ENCODE measurements at places on chromosomes 1 and 21.
A peak's percentile ranks its signal among the peaks of the same experiment; 100 is the strongest.

DNA sequence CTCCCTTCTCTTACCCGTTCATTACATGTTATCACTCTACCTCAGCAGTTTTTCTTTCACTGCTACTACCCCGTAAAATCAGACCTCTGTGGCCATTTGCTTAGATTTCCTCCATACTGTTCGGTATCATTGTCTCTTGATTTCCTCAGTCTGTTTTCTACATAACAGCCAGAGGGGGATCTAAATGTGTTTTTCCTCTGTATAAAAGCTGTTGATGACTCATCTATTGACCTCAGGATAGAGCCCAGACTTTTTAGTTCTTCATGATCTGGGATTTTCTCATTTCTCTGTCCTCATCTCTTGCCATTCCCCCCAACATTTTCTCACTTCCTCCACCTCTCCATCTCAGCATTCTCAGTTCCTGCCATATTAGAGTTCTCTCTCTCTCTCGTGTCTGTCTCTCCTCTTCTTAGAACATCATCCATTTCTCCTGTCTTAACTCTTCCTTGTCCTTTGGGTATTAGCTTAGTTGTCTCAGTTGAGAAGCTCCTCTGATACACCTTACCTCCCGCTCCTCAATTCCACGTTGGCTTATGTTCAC lies 10.5 kb downstream of the OTUD3 start:
- no peak for DNase-seq

- no peak for DNase-seq
Observed at GRCh38 chr1:159261721-159262494, 40.2 kb upstream of the FCER1A start.

- DNase-seq: peak; percentile 19
Observed at GRCh38 chr1:160834945-160835565, 27.6 kb downstream of the CD244 start.

- DNase-seq: no peak
Observed at GRCh38 chr1:171515299-171515698, 30.0 kb downstream of the PRRC2C start.

DNA sequence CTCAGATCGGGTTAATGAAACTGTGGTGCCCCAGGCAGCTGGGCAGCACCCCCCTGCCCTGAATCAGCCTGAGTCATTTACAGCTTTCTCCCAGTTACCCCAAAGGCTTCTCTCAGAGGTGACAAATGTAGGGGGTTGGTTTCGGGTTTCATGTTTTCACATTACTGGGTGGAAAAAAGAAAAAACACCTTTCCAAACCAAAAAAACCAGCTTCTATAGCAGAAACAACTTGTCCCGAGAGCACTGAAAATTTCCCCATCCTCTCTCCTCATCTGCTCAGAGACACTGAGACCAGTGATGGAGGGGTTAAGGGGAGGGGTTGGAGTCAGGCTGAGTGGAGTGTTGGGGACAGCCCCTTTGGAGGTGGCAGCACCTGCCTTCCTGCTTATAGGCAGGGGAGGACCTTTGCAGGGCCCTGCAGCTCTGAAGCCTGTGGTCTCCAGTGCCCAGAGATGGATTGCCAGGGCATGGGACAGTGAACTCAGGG lies 15.6 kb downstream of the UTP11 start:
- peak; percentile 27 for DNase-seq

DNA sequence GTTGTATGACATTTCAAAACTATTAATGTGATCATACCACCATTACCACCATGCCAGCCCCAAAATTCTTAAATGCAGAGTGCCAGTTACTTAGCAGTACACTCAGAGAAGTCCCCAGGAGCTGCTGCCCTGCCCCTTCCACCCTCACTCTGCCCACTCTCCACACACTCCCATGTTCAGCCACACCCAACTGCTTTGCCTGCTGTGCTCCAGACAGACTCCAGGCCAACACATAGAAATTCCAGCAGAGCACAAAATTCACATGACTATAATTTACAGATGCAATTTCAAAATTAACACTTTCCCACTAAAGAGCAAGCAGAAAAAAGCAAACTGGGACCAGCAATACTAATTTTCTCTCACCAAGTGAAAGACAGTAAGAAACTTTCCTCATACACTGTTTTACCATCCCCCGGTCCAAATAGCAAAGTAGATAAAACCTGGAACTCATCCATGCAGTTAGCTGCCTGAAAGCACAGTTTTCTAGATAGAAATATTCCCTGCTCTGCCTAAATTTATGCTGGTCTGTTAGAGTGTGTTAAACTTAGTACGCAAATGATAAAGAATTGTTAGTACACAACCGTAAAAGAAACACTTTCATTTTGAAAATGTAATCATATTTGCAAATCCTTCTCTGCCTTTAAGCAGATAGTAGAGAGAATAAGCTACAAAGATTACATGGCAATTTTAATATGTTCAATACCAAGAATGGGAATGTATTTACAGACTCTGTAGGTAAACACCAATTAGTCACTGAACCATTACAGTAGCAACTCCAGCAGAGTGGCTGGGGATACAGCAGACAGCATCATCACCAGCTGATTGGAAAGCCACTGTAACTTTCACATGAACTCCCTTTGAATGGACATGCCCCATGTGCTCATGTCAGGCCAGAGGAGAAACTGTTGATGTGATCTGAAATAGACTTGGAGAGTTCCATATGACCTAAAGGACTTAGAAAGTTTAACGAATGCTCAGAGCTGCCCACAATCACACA lies 176.5 kb downstream of the VAV3 start:
- no peak for DNase-seq

GRCh38 chr1:109824349-109825115 lies 60.8 kb upstream of the EPS8L3 start:
- no peak for DNase-seq

DNA sequence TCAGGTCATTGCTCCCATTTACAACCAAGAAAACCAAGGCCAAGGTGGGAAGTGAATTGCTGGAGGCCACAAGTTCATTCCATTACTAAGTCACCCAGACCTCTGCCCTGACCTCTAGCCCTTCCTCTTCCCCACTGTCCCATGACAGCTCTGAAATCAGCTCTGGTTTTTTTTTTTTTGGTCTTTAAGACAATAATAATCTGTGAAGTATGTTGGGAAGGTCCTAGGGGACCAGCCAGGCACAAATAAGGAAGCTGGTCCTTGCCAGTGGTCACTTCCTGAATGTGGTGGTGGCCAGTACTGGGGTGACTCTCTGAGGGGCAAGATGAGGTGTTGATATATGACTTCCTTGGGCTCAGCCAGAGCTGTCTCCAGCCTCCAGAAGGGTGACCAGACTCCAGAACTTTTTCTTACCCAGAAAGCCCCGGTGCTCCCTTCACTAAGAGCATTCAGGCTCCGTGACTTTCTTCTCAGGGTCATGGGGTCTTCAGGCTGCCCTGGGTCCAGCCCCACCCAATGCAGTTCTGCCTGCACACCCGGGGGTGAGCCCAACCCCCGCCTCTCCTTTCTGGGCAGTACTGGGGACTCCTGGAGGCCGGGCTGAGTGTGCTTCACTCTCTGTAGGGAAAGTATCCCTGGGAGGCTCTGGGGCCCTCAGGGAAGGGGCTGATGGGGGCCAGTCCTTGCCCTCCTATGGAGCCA lies 159.6 kb downstream of the PTPRU start:
- DNase-seq: no peak

- no peak for DNase-seq
Observed at GRCh38 chr1:67937651-67938050, 104.4 kb upstream of the GNG12 start.

- no peak for DNase-seq
Observed at GRCh38 chr1:170153417-170153816, 7.7 kb downstream of the NTMT2 start.

- DNase-seq: peak; percentile 97
Observed at GRCh38 chr1:109397581-109398342, at the start of gene SORT1. Gene SORT1 (minus strand): TSS chr1:109397918. CDS start chr1:109397892, 26 bp downstream.

DNA sequence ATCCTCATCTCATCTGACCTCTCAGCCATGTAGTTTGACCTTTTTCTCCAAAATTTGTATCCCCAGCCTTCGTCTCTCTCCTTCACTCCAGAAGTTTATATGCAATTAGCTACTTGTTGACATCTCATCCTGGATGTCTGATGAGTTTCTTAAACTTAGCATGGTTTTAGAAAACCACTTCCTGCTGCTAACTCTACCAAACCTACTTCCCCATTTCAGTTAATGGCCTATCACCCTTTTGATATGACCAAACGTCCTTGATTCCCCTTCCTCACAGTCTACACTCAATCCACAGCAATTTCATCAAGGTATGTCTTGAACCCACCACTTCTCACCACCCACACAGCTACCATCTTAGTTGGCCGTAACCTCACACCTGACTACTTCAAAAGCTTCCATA lies 121.9 kb downstream of the LRRC40 start:
- no peak for DNase-seq

DNA sequence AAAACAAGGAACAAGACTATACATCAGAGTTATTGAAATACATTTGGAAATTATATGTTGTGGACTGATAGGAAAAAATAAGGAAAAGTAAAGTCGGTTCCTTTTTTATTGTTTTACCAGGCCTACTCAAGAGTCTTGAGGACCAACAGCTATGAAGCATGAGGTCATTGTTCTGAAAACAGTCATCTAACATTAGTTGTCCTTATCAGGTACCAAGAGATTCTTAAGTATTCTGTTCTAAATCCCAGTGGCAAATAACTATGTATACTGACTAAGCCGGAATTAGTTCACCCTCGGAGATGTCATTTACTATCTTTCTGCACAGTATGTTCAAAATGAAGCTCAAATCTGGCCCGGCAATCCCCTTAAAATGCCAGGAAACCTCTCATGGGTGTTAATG lies 585 bp downstream of the ADGRL4 start:
- no peak for DNase-seq

GRCh38 chr21:42194863-42195262 lies 24.1 kb upstream of the ABCG1 start:
- DNase-seq: peak; percentile 7

GRCh38 chr21:35428937-35429336 lies 379.8 kb upstream of the RUNX1 start:
- DNase-seq: peak; percentile 33

DNA sequence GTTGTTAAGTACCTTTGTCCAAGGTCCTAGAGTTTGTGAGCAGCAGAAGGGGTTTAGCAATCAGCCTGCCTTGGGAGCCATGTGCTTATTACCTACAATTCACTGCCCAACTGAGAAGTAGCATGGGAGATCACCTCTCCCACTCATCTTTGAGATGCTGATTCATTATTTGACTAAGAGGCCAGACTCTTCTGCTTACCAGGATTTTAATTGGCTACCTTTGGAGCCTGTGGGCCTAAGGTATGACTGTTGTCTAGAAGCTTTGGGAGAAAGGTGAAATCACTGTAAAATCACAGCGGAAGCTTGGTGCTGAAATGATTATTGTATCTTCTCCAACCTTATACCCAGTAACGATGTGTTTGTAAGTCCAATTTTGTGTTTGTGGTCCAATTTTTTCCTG lies 213.4 kb downstream of the ST6GALNAC3 start:
- DNase-seq: no peak

DNA sequence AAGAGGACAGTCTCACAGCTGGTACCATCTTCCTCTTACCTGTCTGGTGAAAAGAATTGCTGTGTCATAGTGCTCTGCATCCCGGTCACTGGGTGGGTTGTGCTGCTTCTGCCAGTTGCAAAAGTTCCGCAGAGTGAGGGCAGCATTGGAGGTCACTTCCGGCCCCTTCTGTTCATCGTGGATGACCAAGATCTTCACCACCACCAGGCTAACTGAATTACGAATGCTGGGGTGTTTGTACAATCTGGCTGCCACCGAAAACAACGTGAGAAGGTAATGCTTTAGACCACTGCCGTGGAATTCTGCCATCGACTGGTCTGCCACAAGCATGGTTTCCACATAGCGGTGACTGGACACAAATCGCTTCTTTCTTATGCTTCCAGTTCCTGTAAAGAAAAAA lies 2.9 kb downstream of the ADAMTS1 start:
- no peak for DNase-seq

- DNase-seq: no peak
Observed at GRCh38 chr1:154614247-154614646, 6.3 kb upstream of the ADAR start.

DNA sequence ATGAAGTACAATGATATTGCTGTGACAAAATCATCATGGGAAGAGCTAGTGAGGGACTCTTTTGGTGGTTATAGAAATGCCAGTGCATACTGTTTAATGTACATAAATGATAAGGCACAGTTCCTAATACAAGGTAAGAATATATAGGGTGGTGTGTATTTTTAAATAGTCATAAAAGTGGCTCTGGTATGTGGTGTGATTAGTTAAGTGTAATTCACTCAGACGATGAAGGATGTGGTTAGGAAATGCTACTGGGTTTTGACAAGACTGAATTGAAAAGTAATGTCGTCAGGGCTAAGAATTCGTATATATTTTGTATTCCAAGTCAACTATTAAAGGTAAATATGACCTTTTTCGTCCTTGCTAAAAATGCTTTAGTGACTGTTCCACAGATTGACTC lies 101.7 kb downstream of the USP25 start:
- no peak for DNase-seq

- no peak for DNase-seq
Observed at GRCh38 chr1:14875524-14876509, 277.3 kb downstream of the KAZN start.

GRCh38 chr21:41926807-41927171 lies 27.0 kb downstream of the C2CD2 start:
- no peak for DNase-seq

DNA sequence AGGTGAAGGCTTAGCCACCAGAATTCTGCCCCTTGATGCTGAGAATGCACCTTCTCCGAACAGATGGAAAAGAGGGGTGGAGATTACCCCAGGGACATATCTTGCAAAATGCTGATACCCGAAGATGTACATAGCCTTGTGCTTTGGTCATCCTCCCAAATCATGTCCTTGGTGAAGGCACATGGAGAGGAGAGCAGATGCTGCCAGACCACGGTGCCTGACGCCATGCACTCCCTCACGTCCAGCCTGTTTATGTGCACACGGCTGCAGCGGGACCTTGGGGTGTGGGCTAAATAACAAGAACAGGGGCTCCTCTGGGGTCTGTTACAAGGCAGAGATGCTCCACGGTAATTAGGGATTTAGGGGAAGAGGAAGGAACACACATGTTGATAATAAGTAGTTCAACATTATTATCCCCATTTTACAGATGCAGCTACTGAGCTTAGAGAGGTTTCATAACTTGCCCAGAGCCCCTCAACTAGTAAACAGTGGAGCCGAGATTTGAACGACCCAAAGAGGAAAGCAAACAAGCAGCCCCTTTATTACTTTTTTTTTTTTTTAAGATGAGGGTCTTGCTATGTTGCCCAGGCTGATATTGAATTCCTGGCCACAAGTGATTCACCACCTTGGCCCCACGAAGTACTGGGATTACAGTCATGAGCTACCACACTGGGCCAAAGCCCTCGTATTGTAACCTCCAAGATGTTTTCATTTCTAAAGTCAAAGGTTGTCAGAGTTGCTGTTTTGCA lies 12.9 kb downstream of the EPHX1 start:
- DNase-seq: no peak

GRCh38 chr21:34205811-34206571 lies 132.6 kb downstream of the MRPS6 start:
- DNase-seq: peak; percentile 21

- no peak for DNase-seq
Observed at GRCh38 chr1:203304391-203304918, 864 bp upstream of the BTG2 start.

- no peak for DNase-seq
Observed at GRCh38 chr1:244970236-244970743, 105.9 kb upstream of the HNRNPU start.

Measured in eye (tissue), 1 donor.